ENCODE measurements at places on chromosomes 1 and 21.
A peak's percentile ranks its signal among the peaks of the same experiment; 100 is the strongest.

GRCh38 chr1:233237647-233238046, 57.9 kb downstream of the PCNX2 start:
- DNase-seq: no peak

GRCh38 chr1:219517031-219517430, 95.9 kb downstream of the ZC3H11B start:
- no peak for DNase-seq

- no peak for DNase-seq
Measured at GRCh38 chr1:115527746-115528145, 114.0 kb upstream of the VANGL1 start.

- DNase-seq: peak; percentile 8
Measured at GRCh38 chr1:202291961-202292712, 49.6 kb downstream of the UBE2T start.

DNA sequence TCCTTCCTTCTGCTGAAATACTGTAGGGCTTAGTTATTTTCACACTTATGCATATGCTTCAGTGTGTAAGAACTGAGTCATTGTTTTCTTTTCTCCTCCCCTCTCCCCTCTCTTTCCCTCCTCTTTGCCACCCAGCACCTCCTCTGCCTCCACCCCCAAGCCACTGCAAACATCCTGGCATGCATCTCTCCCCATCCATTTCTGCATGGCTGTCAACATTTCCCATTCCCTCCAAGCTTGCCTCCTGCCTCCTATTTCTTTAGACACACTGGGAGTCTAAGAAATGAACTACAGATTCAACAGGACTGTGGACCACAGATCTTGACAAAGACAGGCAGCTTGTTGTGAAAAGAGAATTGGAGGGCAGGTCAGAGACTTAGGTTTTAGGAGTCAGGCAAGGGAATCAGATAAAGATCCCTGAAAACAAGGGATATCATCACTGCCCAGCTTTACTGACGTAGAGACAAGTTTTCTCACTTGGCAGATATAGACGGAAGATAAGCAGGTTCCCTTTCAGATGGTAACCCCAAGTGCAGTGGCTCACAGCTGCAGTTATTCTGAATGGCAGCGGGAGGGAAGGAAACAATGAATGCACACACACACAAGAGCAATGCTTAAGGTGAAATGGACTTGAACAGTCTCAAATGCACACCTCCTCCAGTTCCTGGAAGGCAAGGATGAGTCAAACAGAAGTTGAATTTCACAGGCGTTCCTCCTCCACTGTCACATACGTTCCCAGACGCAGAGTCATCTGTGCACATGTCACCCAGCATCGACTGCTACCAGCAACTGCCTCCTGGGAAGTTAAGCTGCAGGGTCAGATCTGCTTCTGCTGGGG, 56.1 kb downstream of the HIVEP3 start:
- peak; percentile 47 for DNase-seq

DNA sequence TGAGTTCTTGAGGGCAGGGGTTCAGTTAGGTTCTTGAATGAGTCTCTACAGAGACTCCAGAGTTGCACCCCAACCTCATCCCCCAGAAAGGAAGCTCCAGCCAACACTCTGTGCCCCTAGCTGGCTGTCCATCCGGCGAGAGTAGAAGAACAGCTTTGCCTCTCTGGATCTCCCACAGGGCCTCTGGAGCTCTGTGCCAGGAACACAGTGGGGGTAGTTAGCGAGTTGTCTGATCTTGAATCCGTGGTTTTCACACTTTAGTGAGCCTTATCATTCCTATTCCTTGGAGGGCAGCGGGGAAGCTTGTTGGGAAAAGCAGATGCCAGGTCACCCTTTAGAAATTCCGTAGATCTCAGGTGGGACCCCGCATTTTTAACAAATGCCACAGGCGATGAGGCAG, 45.0 kb downstream of the STUM start:
- no peak for DNase-seq

DNA sequence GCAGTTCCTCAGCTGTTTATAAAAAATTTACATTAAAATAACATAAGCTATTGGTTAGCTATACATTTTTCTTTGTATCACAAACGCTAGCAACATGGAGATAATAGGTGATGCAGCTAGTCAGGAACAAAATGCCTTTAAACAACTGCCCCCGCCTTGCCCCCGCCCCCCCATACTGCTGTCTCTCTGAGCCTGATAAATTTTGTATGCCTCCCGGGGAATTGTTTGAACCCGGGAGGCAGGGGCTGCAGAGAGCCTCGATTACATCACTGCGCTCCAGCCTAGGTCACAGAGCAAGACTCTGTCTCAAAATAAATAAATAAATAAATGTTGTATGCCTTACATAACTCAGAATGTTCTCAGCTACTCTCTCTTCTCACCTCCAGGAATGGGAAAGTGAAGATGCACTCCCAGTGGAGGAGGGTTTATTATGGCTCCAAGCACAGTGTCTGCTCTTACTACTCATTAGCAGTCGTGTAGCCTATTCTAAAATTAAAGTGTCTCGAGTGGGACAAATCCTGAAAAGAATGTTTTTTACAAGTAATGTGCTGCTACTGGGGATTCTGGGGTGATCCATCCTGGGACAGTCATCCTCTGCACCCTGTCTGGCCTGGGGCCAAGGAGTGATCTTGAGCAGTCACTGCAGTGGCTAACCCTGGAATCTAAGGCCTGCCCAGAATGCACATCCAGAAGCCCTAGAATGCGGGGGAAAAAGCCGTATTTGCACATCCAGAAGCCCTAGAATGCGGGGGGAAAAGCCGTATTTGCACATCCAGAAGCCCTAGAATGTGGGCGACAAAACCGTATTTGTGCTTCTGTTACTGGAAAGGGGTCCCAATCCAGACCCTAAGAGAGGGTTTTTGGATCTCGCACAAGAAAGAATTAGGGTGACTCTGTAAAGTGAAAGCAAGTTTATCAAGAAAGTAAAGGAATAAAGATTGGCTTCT, 39.4 kb upstream of the ZNF496 start:
- no peak for DNase-seq

GRCh38 chr1:152110365-152110859, 4.8 kb downstream of the TCHH start:
- DNase-seq: no peak

GRCh38 chr1:17553975-17554700, 14.6 kb downstream of the ARHGEF10L start:
- DNase-seq: no peak

- DNase-seq: no peak
Measured at GRCh38 chr1:29478879-29479278, 242.6 kb downstream of the PTPRU start.

- no peak for DNase-seq
Measured at GRCh38 chr21:36591326-36591970, 107.5 kb upstream of the SIM2 start.

- peak; percentile 57 for DNase-seq
Measured at GRCh38 chr1:204286831-204287421, 72.8 kb downstream of the PLEKHA6 start.

- no peak for DNase-seq
Measured at GRCh38 chr1:114831276-114831994, 23.2 kb upstream of the SYCP1 start.

GRCh38 chr1:43238991-43239469, 30.8 kb upstream of the TMEM125 start:
- DNase-seq: no peak

DNA sequence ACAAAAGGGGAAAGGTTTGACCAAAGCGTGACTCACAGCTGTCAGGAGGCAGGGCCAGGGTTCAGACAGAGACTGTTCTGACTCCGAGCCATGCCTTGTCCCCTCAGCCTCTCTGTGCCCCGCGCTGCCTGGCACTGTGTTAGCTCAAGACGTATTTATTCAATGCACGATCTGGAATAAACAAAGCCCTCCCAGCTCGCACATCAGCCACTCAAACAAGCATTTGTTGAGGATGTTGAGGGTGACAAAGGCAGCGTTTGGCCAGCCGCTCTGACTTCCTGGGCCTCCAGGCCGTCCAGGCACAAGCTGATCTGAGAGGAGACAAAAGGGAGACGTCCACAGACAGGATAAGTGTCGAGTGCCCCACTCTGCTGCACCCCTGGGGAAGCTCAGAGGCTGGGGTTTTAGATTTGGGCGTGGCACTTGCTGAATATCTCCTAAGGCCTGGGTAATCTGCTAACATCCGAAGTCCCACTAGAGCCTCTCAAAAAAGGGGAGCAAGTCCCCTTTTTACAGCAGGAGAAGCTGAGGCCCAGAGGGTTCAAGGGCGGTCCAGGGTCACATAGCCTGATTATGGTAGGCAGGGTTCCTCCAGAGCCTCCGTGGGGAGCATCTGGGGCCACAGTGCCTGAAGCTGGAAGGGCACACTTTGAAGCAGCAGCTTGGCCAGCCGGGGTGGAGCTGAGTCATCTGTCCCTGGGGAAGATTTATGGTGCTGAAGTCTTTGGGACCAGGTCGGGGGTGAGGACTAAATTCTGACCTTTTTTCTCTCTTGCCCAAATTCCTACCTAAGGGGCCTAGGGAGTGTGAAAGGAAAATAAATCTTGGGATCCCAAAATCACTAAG, 95.9 kb downstream of the SPSB1 start:
- DNase-seq: no peak

DNA sequence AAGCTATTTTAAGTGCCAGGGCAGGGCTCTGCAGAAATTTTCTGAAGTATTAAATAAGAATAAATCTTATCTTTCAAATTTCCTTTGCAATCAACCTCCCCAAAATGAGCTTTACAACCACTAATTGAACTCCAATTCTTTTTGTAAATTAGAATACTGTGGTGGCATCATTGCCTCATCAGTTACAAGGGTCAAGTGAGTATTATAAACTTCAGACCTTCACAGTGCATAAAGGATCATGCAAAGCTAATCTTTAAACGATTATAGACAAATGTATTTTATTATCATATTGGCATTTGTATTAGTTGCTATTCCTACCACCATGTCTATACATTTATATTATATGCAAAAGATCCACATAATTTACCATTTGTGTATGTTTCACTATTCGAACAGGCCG, 7.2 kb downstream of the CHML start:
- no peak for DNase-seq

DNA sequence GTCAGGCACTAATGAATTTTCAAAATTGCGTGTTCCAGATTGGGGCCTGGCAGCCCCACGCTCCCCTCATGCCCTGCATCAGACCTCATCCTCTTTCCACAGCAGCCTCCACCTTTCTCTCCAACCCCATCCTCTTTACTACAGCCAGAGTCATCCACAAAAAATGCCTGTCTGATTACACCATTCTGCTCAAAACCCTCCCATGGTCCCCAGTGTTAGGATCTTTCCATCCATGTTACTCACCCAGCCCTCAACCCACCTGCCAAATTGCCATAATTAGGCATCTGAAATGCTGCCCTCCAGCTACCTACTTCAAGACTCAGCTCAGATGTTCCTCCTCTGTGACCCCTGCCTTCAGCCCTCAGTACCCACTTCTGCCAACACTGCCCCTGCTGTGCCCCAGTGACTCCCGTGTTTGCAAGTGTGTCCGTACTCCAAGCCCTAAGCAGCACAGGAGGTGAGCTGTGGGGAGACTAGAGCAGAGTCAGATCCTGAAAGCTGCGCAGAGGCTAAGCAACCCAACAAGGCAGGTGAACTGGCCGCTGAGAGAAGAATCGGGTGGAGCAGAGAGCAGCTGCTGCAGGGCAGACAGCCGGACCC, 715 bp upstream of the ARTN start:
- peak; percentile 28 for DNase-seq

GRCh38 chr1:60920561-60920960, 161.8 kb upstream of the NFIA start:
- DNase-seq: no peak

- no peak for DNase-seq
Measured at GRCh38 chr1:20148571-20149500, 9.7 kb downstream of the PLA2G2F start.

- no peak for DNase-seq
Measured at GRCh38 chr1:26003262-26003661, 5.4 kb upstream of the PAFAH2 start.

GRCh38 chr1:66333466-66334199, 200.3 kb upstream of the SGIP1 start:
- DNase-seq: no peak

DNA sequence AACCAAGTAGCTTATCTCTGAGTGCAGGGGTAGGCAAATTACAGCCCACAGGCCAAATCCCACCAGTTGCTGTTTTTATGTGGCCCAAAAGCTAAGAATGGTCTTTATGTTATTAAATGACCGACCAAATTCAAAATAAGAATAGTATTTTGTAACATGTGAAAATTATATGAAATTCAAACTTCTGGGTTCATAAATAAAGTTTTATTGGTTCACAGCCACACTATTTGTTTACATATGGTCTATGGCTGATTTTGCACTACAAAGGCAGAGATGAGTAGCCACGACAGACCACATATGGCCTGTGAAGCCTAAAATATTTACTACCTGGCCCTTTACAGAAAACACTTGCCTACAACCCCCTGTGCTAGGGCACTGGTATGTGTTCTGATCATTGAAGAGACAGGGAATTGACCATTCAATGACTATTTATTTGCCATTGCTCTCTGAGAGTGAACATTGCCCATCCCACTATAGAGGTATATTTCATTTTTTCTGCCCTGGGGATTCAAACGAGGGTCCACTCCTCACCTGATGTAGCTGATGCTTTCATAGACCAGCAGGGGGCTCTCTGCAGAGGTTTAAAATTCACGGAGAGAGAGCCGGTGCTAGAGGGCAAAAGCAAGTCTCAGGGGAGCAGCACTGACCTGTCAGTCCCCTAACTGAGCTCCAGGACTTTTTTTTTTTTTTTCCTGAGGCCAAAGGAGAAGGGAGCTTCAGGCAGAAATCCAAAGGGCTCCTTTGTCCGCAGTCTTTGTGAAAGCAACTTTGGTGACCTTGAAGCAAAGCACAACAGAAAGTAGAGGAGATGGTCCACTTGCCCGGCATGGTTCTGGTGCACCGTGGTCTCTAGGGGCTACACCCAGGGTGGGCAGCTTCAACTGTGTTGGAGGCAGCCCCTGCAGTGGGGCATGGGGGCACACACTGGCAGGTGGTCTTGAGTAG, 7.3 kb upstream of the GNL2 start:
- DNase-seq: peak; percentile 26

DNA sequence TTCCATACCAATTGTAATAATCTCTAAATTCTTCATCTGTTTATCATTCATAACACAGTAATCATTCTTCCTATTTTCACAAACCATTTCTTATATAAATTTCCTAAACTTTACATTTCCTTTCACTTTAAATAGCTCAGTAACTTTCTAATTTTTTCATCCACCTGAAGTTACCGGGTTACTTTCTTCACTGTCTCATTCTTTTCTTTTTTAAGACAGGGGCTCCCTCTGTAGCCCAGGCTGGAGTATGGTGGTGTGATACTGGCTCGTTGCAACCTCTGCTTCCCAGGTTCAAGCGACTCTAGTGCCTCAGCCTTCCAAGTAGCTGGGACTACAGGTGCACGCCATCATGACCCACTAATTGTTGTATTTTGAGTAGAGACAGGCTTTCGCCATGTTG, 41.3 kb downstream of the RERE start:
- no peak for DNase-seq

DNA sequence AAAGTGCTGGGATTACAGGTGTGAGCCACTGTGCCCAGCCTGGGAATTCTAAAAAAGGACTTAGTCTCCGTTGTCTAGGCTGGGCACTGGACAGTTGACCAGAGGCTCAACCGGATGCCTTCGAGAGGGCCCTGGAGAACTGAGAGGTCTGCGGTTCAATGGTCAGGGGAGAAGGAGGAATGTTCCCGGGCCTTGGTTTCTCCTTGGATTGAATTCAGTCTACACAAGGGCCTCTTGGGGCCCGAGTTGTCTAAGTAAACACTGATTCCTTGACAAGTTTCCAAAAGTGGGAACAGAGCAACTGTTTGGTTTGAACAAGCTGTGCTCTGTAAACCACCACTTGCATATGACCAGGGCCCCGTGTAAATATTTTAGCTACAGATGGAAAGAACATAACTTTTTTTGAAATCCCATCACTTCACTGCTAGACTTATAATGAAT, 29.1 kb upstream of the CAPZB start:
- DNase-seq: no peak
